ENCODE measurements at places on chromosomes 3 and 15.

- DNase-seq = peak; percentile 32
Measured at GRCh38 chr3:67524046-67524445, 130.4 kb downstream of the SUCLG2 start.

GRCh38 chr15:40344217-40344616 lies 3.5 kb upstream of the CCDC9B start:
- peak; percentile 52 for DNase-seq

GRCh38 chr3:17322106-17322793 lies 420.2 kb downstream of the TBC1D5 start:
- DNase-seq = no peak

- no peak for DNase-seq
Measured at GRCh38 chr3:14569474-14570000, 29.4 kb upstream of the GRIP2 start.

GRCh38 chr15:39184701-39185390 lies 396.0 kb upstream of the THBS1 start:
- no peak for DNase-seq

GRCh38 chr15:69753867-69754266 lies 301.2 kb downstream of the RPLP1 start:
- DNase-seq = no peak

GRCh38 chr3:152620395-152620794 lies 214.5 kb upstream of the P2RY1 start:
- DNase-seq = no peak

DNA sequence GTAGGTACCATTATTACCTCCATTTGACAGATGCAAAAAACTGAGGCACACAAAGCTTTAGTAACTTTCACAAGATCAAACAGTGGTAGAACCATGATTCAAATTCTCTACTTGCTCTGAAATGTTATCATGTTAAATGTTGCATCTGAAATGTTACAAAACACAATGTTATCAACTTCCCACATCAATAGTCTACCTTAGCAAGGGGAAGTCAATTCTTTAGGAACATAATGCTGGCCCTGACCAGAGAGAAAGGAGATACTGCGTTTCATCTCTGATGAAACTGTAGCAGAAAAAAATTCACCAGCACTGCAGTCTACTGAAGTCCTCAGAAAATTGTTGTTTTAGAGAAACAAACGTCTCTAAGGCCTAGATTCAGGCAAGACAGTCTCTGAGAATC lies 174.1 kb downstream of the SATB1 start:
- DNase-seq = no peak

DNA sequence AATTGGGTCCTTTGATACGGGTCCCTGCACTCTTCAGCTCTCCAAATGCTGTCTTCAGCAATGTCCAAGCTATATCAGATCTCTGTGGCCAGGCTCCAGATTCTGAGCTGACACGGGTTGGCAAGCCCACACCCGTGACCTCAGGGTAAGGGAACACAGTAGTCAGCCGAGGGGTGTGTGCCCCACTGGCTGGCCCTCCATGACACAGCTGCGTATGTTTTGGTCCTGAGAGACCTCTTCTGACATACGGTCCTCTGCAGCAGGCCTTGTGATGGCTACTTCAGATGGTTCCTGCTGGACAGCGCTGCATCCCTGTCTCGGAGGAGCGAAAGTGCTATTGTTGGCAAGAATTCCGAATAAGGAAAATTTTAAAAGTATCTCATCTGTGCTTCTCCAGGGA lies 85.2 kb upstream of the ADAMTS17 start:
- no peak for DNase-seq

DNA sequence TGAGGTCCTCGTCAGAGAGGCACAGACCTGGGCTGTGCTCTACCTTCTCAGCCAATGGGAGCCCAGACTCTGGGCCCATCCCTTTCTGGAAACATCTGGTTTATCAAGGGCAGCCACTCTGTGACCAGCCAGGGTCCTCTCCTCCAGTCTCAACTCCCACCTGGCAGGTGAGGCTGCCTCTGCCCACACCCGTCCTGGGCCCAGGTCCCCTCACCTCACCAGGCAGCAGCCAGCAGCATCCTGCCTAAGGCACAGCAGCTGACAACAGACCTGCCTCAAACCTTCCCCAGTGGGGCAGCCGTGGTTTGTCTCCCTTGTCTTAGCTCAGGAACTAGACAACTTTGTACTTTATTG lies 8.7 kb upstream of the VIPR1 start:
- no peak for DNase-seq

DNA sequence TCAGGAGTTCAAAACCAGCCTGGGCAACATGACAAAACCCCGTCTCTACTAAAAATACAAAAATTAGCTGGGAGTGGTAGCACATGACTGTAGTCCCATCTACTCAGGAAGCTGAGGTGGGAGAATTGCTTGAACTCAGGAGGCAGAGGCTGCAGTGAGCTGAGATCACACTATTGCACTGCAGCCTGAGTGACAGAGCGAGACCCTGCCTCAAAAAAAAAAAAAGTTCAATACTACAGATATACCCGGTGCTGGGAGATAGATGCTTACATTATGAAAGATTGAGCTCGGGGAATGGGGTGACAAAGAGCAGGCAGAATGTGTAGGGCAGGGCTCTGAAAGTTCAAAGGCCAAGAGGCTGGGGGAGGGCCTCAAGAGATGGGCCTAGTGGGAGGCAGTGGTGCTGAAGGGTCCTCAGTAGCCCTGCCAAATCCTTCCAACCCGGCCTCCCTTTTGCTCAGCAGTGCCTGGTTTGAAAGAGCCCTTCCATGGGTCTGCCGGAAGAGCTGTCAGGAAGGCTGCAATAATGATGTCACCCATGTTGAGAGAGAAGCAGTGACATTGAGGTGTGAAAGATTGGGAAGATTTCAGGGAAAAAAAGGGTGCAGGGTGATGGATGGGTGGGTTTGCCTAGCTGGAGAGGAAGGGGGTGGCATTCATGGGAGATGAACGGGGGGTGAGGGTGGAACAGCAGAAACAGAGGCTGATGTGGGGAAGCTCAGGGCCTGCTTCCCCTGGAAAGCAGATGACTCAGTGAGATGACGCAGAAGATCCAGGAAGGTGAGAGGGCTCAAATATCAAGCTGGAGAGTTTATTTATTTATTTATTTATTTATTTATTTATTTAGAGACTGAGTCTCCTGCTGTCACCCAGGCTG lies 20.0 kb upstream of the IREB2 start:
- DNase-seq = peak; percentile 9

DNA sequence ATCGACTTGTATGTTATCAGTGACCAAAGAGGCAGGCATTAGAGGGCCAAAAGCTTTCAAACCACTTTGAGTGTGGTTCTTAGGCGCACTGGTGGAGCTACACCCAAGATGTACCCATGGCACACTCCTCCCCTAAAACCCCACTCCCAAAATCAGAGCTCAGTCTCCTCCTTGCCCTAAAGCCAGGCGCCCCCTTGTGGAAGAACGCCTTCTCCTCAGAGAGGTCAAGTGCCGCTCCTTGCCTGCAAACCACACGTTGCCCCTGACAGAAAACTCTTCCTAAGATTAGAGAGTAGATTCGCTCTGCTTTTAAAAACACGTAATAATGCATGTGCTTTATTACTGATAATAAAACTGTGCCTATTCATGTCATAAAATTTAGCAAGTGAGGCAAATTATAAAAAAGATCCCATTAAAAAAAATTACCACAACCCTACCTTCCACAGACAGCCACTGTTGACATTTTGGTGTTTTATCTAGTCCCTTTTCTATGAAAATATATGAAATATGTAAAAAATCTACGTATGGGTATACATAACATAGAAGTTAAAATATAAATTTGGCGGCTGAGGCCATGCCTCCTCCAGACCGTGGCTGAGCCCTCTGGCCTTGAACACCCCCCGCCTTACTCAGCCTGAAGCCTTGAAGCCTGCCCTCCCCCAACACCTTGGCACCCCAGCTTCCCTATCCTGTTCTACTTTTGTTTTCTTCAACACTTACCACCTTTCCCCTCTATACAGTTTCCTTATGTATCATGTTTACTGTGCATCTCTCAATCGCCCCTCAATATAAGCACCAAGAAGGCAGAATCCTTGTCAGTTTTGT lies 33.5 kb downstream of the BCL2L10 start:
- peak; percentile 56 for DNase-seq

- DNase-seq = no peak
Measured at GRCh38 chr3:141629976-141630375, 108.1 kb upstream of the RNF7 start.

DNA sequence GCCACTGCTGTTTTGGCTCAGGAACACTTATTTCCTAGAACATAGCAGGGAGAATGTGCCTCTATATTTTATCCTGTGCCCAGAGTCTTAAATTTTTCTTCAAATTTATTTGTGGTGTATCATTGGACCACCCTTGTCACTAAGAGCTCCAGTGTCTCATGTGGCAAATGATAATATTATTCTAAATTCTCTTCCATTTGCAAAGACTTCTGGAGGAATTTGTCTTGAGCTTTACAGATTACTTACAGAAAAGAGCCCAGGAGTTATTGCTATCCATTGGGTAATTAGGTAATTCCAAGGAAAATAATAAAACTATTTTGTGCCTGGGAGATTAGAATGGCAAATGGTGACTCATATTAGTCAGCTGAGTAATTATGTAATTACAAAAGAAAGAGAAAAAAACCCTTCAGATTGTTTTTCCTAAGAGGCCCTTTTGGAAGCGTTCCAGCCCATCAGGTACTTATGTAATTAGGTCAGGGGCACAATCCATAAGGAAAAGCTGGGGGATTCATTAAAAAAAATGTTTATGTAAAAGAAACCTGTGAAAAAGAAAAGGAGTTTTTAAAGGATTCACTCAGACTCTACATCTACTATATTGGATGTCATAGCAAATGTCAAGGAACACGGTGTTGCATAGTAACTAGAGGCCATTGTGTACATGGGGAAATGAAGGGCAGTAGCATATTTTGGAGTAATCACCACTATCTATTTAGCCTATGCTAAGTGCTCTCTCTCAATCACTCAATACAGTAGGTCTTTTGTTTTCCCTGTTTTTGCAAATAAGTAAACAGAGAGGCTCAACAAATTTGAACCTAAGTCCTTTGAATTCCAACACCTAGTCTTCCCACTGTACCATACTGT lies 380.9 kb upstream of the RARB start:
- DNase-seq = no peak

DNA sequence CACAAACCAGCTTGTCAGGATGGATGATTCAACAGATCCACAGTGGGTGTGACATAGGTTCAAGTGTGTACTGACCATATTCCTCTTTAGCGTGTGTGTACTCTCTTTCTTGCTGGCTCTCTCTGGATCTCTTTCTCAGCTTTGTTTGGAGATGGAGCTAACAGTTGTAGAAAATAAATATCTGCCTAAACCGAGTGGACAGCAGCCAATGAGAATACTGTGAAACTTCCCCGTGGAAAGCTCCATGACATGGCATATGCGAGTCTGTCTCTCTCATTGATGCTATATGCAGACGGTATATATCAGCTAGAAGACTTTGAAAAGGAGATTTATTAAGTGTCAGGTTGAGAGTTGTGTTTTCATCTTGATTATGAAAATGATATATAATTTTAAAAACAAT lies 406.5 kb upstream of the SUCLG2 start:
- DNase-seq = no peak

- DNase-seq = no peak
Measured at GRCh38 chr3:126147147-126147931, 33.0 kb downstream of the ALDH1L1 start.

DNA sequence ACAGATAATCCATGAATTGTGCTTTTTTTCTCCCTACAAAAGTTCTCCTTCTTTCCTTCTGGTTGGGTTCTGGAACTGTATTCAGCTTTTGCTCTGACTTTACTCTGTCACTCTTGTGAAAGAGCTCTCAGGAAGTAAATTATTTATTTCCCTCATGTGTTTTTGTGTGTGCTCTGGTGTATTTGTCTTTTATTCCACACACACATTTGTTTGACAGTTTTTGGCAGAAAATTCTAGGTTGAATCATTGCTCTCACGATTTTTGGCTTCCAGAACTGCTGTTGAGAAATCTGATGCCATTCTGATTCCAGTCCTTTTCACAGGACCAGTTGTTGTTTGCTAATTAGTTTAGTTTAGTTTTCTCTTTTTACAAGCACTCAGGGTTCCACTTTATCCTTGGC lies 172.8 kb downstream of the PLCH1 start:
- DNase-seq = no peak

GRCh38 chr3:195546130-195546560 lies 3.0 kb upstream of the PPP1R2 start:
- peak; percentile 73 for DNase-seq

GRCh38 chr15:99589801-99590200 lies 24.0 kb downstream of the MEF2A start:
- no peak for DNase-seq

DNA sequence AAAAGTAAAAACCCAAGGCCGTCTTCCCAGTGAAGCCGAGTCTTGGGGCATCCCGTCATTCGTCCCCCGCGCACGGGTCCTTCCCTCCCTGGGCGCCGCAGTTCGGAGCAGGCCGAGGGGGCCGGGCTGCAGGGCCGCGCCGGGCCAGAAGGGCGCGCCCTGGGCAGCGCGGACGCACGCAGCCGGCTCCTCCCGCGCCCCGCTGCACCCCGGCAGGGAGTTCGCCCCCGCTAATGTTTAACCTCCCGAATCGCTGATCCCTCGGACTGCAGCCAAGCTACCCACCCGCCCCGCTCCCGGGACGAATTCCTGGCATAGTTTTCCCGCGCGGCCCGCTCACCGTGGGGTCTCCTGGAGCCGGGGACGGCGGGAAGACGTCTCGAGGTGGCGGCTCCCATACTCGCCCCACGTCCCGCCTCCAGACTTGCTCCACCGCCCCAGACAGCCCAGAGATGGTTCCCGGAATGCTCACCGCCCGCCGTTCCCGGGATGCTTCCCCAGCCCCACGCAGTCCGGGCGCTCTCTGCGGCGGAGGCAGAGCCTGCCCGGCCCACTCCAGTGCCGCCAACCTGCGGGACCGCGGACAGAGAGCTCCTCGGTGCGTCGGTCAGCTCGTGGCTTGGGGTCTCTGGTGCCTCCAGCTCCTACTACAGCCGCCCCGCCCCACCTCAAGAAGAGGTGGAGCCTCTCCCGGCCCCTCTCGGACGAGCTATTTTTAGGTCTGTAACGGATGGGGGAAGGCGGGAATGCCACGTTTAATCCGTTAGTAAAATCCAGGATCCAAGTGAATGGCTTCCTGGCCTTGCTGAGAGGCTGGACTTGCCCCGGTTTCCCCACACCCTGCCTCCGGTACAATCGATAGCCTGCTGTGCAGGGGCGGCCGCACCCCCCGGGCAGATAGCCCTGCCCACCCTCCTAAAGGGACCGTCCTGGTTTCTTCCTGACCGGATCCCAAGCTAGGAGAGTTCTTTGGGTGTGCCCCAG lies at the start of gene DZIP1L:
DZIP1L (minus strand) TSS at position 621 of the 984 bp plus-strand sequence. CDS start 11,637 bp downstream, outside the sequence.
- DNase-seq = peak; percentile 70

DNA sequence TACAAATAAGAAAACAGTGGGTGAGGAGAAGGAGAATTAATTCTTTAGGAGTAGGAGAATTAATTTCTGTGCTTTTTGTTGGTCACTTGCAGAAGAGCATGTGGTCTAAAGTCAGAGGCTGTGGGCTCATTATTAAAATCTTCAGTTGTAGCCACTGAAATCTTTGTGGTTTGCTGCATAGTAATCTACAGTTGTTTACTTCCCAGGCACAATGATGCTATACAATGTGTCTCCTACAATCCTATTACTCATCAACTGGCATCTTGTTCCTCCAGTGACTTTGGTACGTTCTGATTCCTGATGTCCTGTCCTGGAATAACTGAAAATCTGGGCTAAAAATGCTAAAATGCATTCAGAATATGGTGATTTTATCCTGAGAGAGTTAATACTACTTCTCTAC lies 21.0 kb downstream of the IFT122 start:
- DNase-seq = peak; percentile 81

All from IMR-90 (cell line).